ENCODE measurements at places on chromosomes 1 and 21. TPM values are rescaled to one million over a fixed set of nuclear protein-coding genes. Genes with fewer than 3 reads are reported as not detected.
A peak's percentile ranks its signal among the peaks of the same experiment; 100 is the strongest.

ALX3 gene
- not detected for total RNA-seq

PAPPA2 gene
- 0.97 TPM for total RNA-seq

GPR37L1 gene
- not detected for total RNA-seq

LCE2B gene
- not detected for total RNA-seq

UQCRHL gene
- total RNA-seq = 0.71 TPM

RGS1 gene
- total RNA-seq = 32.0 TPM

PLA2G2D gene
- not detected for total RNA-seq

PRKAA2 gene
- 60.8 TPM for total RNA-seq

CCDC185 gene
- not detected for total RNA-seq

PARK7 gene
- 192 TPM for total RNA-seq

IFNLR1 gene
- total RNA-seq = 0.43 TPM

- DNase-seq = no peak
Observed at GRCh38 chr21:34724857-34725195, 56.0 kb downstream of the CLIC6 start.

DNA sequence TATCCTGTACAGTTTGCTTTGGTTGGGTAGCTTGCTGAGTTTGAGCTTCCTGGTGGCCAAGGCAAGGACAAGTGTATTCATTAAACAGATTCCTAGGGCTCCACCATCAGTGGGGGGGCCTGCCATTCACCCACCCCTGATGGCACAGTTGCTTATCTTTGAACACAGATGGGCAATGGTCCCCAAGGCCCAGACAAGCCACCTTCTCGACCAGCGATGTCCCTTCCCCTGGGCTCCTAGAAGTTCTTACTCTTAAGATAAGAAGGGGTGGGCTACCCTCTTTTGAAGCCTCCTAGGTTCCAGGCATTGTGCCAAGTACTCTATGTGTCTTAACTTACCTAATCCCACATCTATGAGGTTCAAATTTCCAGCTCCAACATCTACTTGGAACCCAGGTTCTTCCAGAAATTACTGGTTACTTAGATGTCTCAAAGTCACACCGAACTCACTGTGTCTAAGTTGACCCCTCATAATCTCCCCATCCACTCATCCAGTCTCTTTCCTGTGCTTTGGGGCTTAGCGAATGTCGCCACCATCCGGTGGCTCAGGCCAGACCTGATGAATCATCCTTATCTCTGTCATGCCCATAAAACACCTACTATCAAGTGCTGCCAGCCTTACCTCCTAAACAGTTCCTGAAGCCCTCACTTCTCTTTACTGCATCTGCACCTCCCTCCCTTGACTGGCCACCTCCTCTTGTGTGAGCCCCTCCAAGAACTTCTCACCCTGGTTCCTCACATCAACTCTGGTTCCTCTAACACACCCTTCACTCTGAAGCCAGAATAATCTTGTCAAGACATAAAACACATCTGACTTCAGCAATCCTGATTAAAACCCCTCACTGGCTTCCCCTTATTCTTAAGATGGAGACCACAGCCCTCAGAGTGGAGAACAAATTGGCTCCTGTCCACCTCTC is 50.1 kb downstream of the KLHDC7A start:
- DNase-seq = no peak

DNA sequence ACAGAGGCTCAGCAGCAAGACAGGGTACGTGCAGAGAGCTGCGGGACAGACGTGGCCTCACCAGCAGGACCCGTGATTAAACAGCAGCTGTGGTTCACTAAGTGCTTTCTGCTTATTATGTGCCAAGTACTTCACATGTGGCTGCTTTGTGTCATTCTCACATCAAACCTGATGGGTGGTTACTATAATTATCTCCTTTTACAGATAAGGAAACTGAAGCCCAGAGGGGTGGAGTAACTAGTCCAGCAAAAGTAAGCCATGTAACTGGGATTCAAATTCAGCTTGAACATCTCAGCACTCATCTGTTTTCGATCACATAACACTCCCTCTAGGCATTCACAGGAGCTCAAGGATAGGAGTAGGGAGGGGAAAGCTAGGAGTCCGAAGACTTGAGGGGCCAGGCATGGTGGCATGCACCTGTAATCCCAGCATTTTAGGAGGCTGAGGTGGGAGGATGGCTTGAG is 50.8 kb upstream of the CLIC4 start:
- DNase-seq = no peak

GRCh38 chr1:209800984-209801834 is 4.7 kb downstream of the IRF6 start:
- DNase-seq = no peak

- DNase-seq = no peak
Observed at GRCh38 chr1:55879346-55879745, 664.2 kb upstream of the USP24 start.

GRCh38 chr1:116498789-116499628 is 71.8 kb downstream of the CD58 start:
- no peak for DNase-seq

DNA sequence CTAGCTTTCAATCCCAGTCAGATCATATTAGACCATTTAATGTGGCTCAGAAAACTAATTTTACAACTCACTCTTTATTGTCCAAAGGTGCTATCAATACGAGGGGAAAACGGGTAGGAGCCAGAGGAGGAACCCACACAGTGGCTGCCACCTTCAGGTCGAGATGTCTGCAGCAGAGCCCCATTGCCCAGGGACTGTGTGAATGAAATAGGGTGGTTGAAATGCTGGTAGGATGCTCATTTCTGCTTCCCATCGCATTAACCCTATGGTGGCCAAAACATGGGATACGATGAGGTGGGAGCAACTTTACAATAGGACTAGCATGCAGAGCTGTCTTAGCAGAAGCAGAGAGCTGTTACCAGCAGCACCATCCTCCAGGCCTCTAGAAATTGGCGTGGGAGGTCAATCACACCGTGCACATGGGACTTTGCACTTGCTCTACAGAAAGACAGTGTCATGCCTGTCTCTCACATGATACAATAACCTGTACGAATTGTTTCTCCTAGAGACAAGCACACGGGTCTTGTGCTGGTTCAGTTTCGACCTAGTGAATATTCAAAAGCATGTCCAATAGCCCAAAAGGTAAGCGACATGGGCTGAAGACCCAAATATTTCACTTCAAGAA is 69.5 kb upstream of the DESI2 start:
- no peak for DNase-seq

DNA sequence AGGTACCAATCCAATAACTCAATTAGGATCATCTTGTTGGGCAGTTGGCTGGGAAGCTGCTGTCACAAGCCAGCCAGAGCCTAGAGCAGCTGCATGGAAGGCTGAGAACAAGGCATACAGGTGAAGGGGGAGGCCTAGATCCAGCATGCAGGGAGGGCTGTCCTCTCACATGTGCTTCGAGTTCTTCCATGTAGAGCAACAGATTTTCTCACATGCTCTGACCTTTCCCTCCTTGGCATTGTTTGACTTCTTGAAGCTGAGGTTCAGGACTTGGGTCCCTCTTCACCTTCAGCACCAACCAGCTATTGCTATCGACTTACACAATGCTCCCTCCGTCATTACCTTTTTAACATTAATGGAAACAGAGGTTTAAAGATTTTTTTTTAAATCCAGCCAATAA is 257.7 kb downstream of the ATG4C start:
- no peak for DNase-seq

DNA sequence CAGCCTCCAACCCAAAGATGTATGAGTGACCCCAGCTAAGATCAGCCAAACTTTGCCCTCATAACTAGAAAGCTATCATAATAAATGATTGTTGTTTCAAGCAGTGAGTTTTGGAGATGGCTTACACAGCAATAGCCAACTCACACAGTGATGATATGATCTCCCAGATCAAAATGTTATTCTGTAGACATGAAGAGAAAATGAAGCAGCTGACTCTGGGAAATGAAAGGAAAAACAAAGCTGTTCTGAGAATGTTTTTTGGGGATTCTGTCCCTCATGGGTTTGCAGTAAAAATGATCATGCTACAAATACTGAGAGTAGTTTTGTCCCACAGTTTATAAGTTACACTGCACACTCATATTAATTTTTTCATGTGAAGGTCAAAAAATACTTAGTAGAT is 617.8 kb downstream of the MRPL39 start:
- no peak for DNase-seq

DNA sequence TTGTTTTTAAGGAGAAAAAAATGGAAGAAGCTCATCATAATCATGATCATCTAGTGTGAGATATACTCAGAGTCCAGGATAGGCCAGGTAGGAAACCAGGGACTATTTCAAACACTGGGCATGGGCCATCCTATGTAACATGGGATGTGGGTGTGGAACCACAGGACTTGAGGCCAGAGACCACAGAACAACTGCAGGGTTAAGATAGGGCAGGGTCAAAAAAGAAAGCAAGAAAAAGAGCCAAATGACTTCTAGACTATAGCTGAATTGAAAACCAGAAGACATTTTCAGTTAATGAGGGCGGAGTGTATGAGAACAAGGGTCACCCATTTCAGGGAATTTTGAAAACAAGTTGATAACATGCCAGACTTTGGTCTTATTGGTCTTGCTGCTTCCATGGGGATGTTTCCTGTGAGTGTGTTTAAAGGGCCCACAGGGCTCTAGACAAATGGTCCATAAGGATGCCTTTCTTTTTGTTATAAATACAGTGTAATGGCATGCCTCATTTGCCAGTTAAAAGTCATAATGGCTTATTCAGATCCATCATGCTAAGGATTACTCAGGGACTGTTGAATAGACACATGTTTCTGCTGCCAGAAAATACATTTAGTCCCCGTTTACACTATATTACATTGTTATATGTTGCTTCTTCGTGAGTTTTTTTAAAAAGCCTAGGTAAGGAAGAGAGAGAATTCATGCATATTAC is 182.0 kb upstream of the C21orf91 start:
- no peak for DNase-seq

- DNase-seq = no peak
Observed at GRCh38 chr1:241376701-241377100, 19.7 kb upstream of the RGS7 start.

DNA sequence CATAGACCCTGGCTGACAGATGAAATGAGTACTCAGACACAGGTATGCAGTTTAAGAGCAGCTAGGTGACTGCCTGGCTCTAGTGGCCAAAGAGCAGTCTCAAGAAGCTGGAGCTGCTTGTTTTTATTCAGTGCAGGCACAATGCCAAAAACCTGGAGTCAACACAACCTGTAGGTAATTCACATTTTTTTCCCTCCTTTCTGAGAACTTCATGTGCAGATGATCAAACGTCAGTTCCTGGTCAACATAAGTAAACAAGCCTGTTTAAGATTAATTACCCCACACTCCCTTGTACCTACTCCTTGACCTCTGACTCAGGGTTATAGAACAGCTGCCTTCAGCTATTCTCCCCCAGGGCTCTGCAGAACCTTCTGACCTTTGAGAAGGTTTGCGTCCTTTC is 17.3 kb upstream of the ACADM start:
- no peak for DNase-seq

- DNase-seq = no peak
Observed at GRCh38 chr1:201515062-201515750, 8.3 kb upstream of the CSRP1 start.

GRCh38 chr1:22831729-22832413 is 121.2 kb downstream of the EPHB2 start:
- peak; percentile 77 for DNase-seq

DNA sequence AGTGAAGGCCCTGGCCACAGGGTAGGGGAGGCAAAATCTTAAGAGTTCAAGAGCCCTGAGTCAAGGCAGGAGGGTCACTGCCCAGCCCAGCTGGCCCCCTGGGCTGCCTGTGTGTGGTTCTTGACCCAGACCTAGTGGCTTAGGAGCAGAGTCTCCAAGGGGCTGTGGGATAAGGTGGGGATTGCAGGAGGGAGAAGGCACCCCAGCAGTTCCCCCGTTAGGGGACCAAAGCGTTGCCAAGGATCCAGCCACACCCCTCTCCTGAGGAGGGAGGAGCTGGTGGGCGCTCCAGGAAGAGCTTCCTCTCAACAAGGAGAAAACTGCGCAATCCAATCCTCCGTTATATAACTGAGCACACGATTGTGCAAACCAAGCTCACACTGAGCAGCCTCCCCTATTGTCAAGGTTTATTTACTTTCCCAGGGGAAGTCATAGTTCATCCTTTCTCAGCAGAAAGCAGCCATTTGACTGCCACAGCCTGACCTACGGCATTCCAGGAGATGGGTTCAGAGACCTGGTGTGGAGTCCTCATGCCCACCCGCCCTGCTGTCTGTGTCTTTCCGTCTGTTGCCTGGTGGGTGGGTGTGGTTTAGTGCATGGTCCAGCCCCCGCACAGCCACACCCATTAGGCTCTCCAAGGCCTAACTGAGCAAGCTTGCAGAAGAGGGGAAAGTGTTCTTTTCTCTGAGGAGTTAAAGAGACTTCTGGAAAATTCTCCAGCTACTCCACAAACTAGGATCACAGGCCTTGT is 3.5 kb downstream of the EPHX1 start:
- no peak for DNase-seq

DNA sequence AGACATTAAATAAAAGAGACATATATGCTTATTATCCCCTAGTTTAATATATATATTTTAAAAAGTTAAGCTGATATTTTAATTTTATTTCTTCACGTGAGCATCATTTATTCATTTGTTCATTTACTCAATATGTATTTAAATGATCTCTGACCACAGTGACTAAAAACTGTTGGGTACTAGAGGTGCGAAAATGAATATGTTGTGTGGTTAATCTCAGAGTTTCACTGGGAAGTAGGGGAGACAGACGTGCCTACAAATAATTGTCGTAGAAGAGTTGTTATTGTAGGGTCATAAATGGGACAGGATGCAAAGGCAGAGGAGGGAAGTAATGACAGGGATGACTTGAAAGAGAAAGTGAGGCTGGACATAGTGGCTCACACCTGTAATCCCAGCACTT is 213.0 kb upstream of the CACYBP start:
- DNase-seq = no peak

GRCh38 chr1:32798679-32799416 is 18.3 kb downstream of the YARS1 start:
- no peak for DNase-seq

- no peak for DNase-seq
Observed at GRCh38 chr21:41763996-41764395, 2.9 kb downstream of the RIPK4 start.

DNA sequence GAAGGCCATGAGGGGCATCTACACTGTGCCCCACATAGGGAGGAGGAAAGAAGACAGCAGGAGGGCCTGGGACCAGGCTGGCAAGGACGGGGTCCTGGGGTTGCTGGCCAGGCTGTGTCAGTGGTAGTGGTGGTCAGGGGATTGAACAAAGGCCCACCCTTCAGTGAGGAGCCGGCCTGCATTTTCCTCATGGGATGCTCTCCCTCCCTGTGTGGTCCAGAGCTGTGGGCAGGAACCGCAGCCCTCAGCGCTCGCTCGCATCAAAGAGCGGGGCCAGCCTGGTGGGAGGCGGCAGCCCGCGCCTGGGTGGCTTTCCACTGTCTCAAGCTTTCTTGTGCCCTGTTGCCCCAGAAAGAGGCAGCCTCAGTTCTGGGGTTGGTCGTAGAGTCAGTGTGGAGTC is 24.8 kb downstream of the LHX4 start:
- peak; percentile 55 for DNase-seq
